DMS 273 treated with DMSO at 0.1 percent for 48 hours (cell line): ENCODE measurements at places on chromosomes 13 and 19.

DNA sequence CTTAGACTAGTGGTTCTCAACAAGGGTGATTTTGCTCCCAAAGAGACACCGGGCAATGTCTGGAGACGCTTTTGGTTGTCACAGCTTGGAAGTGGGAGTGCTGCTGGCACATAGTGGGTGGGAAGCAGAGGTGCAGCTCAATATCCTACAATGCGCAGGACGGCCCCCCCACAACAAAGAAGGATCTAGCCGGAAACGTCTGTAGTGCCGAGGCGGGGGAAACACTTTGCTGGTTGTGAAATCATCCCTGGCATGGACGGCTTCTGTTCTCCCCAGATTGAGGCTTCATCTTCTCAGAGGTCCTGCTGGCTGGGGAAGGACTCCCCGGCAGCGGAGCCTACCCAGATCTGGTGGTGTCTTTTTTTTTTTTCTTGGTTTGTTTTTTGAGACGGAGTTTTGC lies 13.4 kb upstream of the SYT5 start:
- no peak for DNase-seq

- no peak for DNase-seq
Measured at GRCh38 chr13:79452239-79452913, 28.6 kb upstream of the NDFIP2 start.

DNA sequence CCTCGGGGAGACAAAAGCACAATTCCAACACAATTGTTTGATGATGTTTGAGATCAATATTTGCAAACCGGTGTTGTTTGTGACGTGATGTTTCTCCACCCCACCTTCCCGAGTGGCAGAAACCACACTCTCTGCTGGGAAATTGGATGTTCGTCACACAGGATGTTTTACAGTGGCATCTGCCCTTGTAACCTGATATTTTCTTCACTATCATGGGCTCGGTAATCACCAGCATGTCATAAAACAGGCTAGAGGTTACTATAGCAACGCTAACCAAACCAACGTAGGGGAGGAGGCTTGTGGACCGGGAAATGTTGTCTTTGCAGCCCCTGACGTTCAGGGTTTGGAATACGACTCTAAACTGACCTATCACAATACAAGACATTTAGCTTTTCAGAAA lies 454.5 kb downstream of the IRS2 start:
- peak; percentile 39 for DNase-seq

- DNase-seq = no peak
Measured at GRCh38 chr13:39784347-39784746, 128.9 kb downstream of the COG6 start.

DNA sequence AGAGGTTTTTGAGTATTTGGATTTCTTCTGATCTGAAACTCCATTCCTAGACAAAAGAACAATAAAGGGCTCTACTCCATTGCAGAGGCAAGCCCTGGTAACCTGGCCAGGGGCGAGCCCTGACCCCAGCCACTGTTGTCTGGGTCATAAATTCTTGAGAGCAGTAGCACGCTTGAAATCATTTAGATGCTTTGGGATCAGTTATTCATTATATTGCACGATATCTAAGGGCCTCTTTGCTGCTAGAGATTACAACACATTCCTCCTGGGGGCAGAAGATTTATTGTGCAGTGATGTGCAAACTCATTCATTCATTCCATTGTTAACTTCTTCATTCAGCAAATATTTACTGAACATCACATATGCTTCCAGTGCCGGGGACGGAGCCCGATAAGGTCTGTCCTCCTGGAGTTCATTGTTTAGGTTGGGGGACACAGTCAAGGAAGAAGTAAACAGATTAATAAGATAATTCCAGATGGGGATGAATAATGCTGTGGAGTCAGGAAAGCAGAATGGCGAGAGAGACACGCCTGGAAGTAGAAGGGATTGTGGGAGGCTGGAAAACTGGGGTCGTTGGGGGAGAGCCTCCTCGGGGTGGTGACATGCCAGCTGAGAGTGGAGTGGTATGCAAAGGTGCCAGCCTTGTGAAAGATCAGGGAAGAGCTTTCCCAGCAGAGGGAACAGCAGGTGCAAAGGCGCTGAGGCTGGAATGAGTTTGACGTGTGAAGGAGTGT lies 34.9 kb downstream of the SIPA1L3 start:
- no peak for DNase-seq

GRCh38 chr19:49020342-49020741 lies 3.5 kb upstream of the LHB start:
- no peak for DNase-seq

- DNase-seq = no peak
Measured at GRCh38 chr13:45731455-45731854, 29.3 kb downstream of the CBY2 start.

GRCh38 chr19:56721714-56722113 lies 50.2 kb upstream of the ZNF835 start:
- DNase-seq = no peak

DNA sequence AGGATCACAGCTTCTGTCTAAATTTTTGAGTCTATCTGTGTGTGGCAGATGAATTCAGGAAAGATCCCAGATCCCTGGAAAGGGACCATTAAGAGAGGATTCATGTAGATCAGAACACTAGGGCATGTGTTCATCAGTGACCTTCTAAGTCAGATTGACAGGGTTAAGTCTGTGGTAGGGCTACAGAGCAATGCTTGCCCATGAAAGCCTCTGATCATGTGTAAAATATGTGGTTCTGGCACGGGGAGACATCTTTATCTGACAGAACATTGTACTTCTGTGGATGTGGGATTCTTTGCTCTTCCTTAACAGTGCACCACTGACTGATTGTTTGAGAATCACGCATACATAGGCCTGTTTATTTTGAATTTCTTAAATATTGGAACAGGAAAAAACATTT lies 42.9 kb downstream of the ZNF506 start:
- DNase-seq = no peak

DNA sequence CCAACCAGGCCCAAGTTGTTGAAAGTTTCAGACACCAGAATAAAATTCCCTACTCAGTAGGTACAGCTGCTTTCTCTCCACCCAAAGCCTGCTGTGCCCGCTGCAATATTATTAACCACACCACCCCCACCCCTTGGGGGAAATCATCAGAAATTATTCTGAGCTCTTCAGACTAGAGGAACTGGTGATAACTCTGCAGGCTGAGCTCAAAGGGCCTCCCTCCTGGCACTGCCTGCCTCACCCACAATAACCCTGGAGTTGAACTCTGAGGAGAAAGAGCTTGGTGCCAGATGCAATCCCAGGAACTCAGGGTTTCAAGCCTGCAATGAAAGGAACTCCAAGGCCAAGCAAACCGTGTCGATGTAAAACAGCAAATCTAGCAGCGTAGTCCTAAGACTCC lies 381.7 kb upstream of the ZNF507 start:
- DNase-seq = no peak

DNA sequence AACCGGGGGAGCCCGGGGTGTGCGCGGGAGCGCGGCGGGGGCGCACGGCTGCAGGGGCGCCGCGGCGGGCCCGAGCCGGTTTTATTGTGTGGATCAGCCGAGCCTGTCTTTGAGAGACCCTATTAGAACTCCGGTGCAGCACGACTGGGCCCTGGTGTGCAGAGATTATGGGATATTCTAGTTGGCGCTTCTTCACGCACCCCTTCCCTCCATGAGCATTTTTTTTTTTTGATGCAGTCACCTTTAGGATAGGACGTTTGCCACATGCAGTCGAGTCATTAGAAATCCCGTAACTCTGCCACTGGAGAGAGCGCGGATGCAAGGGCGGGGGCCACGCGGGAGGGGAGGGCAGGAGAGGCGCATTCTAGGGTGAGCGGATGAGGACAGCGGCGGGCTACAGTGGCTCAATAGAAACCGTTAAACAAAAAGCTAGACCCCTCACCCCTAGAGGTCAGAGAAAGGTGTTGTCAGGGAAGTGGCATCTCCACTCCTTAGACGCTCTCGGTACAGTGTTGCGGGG lies 3.7 kb downstream of the FGF9 start:
- no peak for DNase-seq

DNA sequence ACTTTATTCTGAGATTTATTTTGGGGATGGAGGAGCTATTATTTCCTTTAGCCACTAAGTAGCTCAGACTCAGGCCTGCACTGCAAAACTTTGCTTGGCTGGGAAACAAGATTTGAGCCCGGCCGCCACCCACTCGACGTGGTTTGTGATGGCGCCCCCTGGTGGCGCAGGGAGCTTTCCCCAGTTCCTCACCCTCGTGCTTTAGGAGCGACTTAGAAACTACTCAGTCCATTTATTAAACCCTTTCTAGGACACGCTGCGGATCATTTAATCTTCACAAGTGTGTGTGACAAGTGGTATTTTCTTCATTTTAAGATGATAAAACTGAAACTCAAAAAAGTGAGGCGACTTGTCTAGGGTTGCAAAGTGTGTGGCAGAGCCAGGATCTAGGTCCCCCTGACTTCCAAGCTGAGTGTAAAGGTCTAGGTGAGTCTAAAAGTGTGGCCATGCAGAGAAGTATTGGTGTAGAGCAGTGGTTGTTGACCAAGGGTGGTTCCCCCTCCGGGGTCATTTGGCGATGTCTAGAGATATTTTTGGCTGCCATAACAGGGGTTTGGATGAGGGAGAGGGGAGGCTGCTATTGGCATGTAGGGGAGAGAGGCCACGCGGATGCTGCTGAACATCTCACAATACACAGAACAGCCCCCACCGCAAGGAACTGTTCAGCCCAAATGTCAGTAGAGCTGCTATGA lies 2.2 kb downstream of the CXCL17 start:
- DNase-seq = no peak

- no peak for DNase-seq
Measured at GRCh38 chr19:1087813-1088415, 7.3 kb downstream of the POLR2E start.

- no peak for DNase-seq
Measured at GRCh38 chr19:51590441-51590840, 19.4 kb downstream of the ZNF175 start.

GRCh38 chr19:5955636-5955935 lies 22.4 kb downstream of the RANBP3 start:
- no peak for DNase-seq

- DNase-seq = no peak
Measured at GRCh38 chr13:60869941-60870613, 473.1 kb downstream of the TDRD3 start.

DNA sequence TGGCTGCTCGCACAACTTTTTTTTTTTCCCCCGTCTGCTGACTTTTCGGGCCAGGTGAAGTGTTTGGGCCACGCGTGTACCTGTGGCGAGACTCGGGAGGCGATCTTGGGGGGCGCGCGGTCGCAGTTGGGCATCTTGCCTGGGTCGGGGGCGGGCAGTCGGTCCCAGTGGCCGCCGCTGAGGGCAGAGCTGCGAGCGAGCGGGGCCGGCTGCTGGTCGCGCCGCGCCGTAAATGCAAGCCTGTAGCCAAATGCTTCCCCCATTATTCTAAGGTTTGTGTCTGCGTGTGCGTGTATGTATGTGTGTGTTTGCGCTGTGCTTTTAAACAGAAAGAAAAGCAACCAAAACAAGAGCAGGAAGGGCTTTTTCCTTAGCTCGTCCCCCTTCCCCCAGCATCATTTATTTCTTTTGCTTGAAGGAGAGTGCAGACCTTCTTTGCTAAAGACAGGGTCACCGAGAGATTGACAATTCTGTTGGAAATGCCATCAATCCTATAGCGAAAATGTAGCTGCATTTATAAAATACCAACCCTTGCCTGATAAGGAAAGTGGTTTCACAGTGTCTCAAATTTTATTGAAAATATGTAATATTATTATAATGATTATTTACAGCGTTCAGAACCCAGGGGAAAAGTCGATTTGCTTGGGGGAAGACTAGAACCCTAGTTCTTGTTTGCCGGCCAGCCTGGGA lies 143.2 kb upstream of the ZNF536 start:
- no peak for DNase-seq
